Spleen (tissue), 13 donors: ENCODE measurements at places on chromosomes 13 and 19. TPM values are rescaled to one million over a fixed set of nuclear protein-coding genes. Genes with fewer than 3 reads are reported as not detected.
A peak's percentile ranks its signal among the peaks of the same experiment; 100 is the strongest.

DNA sequence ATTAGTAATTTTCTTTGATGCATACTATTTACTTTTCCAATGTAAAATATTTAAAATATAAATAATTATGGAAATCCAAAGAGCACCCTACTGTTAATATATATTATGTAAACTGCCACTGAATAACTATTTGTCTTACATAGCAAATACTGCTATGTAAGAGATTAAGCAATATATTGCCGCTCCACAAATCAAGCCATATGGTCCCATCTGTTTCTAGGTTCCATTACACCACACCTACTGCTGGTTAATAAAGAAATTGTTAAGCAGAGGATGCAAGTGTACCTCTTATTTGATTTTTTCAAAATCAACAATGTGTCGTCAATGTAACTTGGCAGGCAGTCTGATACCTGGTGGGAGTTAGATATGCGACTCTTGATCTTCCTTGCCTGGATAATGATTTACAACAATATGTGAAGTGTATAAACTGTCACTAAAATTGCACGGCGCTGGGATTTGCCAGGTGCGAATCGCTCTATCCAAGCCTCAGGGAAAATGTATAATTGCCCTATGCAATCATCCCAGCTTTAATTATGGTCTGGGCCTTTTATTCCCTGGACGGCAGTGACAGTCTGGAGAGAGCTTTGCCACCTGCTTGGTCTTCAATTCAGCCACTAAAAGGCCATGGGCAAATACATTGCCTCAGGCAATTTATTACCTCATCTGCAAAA is 16.0 kb downstream of the SMAD9 start:
- DNase-seq, result no peak

GRCh38 chr13:23852351-23852750 is 36.8 kb downstream of the MIPEP start:
- no peak for DNase-seq

DNA sequence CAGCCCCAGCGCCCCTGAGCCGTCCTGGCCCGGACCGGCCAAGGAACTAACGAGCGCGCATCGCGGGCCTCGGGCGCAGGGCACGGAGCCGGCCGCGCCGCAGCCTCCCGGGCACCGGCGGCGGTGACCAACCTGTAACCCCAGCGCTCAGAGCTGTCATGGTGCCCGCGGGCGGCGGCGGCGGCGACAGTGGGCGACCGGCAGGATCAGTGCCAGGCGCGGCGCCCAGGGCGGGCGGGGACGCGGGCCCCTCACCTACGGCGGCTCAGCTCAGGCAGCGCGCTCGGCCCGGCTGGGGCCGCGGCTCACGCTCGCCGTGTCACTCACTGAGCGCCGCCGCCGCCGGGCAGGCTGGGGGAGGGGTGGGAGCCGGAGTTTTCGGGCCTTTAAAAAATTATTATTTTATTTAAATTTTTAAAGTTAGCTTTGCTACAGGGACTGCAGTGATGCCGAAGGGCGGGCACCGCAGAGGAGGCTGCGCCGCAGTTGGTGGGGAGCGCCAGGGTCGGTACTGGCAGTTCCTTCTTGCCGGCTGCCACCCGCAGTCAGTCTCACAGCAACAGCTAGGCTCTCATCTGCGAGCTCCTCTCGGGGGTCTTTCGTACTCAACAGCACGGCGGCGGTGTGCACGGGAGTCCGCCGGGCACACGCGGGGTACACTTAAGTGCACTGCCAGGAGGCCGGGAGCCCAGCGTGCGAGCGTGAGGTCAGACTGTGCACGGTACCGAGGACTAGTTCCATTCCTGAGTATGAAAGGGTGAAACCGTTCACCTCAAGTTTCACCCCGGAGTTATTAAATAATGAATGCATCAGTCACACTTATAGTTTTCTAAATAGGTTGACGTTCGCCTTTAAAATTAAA is at the start of gene NALCN:
NALCN (minus strand) TSS at position 328 of the 862 bp plus-strand sequence. CDS start 17,382 bp downstream, outside the sequence.
- DNase-seq, result no peak

KLK6 gene
- polyA plus RNA-seq, result 5.8 TPM

- DNase-seq, result no peak
These were observed 636.2 kb downstream of the DIAPH3 start for GRCh38 chr13:59527500-59527899.

GRCh38 chr13:99256283-99256682 is 1.9 kb downstream of the GPR18 start:
- DNase-seq, result no peak

- DNase-seq, result no peak
These were observed 472.1 kb downstream of the FOXO1 start for GRCh38 chr13:40194224-40194806.

GRCh38 chr13:71374471-71375049 is 492.4 kb downstream of the DACH1 start:
- no peak for DNase-seq

CFAP97D2 gene
- polyA plus RNA-seq, result not detected

GRCh38 chr19:49042177-49042576 is 1.5 kb upstream of the CGB5 start:
- DNase-seq, result no peak

DNA sequence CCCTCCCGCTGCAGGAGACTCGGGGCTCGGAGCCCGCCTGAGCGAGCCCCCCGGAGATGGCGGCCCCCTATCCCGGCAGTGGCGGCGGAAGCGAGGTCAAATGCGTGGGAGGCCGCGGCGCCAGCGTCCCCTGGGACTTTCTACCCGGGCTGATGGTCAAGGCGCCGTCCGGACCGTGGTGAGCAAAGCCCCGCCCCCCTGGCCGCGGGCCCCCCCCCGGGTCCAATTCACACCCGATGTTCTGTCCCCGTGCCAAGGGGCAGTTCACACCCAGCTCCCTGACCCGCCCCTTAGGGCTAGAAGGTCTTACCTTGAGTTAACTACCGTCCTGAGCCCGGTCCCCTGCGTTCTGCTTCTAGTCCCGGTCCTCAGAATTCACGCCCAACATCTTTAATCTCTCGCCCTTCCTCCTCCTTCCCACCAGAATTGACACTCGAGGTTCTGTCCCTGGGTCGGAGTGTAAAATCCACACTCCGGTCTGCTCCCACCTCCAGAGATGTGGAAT is 1.4 kb downstream of the NPAS1 start:
- no peak for DNase-seq

APOC1 gene
- polyA plus RNA-seq, result 465 TPM

- DNase-seq, result no peak
These were observed 507.8 kb downstream of the TBC1D4 start for GRCh38 chr13:74973935-74974879.

DNA sequence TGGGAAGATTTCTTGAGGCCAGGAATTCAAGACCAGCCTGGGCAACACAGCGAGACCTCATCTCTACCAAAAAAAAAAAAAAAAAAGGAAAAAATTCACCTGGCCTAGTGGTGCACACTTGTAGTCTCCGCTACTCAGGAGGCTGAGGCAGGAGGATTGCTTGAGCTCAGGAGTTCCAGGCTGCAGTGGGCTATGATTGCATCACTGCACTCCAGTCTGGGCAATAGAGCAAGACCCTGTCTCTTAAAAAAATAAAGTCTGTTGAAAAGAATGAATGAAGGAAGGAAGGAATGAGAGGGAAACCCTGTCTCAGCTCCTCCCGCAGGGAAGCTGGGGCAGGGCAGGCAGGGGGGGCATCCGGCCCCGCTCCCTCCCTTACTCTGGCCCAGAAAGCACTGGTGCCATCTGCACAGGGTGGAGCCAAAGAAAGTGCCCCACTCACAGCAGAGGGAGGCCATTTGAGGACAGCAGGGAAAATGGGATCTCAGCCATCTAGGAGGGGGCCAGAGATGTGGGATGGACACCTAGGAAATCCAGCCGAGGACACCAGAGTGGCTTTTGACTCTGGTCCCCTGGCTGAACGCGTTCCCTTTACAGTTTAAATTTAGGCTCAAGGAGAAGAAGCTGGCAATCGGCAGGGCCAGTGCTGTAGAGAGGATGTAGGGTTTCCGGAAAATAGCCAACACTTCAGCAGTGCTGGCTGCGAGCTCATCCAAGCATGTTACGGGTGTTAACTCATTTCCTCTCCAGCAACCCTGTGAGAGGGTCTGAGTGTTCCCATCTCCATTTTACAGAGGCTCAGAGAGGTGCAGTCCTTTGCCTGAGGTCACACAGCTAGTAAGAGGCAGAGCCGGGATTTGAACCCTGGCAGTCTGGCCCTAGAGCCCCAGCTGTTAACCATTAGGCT is 3.6 kb upstream of the HPN start:
- DNase-seq, result no peak

DNA sequence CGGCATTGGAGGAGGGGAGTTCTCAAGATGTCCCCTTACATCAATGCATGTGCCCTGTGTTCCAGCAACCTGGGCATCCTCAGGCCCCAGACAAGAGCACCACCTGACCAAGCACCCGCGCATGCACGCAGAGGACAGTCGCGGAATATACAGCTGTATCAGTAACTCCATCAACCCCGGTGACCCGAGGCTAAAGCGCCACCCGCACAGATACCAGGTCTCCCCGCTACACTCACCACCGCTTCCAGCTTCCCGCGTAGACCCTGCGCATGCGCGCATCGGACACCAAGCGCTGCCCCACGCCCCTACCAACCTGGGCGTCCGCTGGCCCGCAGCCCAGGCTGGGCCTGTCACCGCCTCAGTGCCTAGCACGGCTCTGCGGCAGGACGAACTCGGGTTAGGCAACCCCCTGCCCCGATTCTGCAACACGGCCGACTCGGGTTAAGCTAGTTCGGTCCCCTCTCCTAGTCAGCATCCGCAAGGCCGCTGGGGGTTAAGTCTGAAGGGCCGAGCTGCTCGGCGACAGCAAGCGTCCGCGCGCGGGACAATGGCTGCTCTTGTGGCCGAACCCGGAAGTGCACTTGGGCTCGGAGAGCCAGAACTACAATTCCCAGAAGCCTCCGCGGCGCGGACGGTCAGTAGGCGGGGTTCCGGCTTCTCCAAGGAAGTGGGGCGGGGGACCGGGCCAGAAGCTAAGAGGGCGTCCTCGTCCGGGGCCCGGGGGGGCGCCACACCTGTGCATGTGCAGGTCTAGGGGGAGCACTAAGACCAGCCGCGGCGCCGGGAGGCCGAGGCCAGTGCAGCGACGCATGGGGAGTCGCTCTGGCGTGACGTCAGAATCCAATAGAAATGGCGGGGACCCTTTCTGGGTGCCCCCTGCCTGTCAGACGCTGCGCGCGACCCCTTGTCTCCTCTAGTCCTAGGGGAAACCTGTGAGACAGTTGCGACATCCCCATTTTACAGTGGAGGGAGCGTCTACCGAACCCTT is at the start of gene ZNF180:
ZNF180 (minus strand) TSS at position 561 of the 988 bp plus-strand sequence. CDS start 3,188 bp downstream, outside the sequence.
- peak; percentile 98 for DNase-seq

DNA sequence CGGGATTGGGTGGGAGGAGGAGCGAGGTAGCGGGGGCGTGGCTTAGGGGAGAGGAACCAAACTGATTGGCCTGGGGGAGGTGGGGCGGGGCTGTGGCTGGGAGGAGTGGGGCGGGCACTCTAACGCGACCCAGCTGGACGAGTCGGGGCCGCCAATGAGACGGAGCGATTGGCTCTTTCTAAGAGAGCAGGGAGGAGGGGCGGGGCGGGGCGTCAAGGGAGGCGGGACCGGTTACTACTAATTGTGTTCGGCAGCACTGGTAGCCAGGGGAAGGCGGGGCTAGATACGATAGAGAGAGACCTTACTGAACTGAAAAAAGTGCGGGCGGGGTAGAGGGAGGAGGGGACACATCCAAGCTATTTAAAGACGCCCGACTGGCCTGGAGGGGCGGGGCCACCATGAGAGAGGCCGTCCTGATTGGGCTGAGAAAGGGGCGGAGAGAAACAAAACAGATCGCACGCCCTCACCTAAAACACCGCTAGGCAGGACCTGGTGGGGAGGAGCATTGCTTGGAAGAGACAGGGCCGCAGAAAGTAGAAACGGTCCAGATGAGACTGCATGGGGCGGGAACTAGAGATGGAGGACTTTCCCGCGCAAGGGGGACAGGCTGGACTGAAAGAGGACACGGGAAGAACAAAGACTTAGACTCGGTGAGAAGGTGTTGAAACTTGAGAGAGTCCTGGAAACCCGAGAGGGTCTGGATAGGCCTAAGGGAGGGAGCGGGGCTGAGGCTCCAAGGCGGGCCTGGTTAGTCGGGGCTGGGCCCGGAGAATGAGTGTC is at the start of gene KCNC3:
KCNC3 (minus strand) TSS at position 232 of the 780 bp plus-strand sequence. CDS start 295 bp downstream, outside the sequence.
- DNase-seq, result peak; percentile 97

DNA sequence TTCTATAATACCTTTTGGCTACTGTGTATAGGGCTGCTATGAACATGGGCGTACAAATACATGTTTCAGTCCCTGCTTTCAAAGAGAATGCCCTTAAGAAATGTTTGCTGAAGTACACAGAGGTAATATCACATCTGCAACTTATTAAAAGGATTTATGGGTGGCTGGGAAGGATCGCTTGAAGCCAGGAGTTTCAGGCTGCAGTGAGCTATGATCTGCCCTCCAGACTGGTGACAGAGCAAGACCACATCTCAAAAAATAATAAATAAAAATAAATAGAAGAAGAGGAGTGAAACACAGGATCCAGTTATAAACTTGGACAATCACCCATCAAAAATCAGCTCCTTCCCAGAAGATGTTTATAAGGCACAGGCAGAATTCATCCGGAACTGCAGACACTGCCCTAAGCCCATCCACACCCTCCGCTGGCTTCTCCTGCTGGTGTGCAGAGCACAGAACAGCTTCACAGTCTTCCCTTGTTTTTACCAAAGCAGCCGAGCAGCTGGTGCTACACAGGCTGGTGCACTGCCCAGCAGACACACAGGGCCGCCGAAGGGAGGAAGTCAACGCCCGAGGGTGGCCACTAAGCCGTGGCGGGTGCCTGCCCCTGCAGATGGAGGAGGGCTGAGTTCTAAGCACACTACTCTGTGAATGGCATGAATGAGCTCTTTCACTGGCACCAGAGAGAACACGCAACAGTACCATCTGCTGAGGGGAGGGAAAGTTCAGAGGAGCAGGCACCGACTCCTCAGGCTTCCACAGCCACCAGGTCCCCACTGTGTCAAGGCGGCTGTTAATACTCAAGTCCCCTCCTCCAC is 44.0 kb downstream of the BRD4 start:
- peak; percentile 92 for DNase-seq

DNA sequence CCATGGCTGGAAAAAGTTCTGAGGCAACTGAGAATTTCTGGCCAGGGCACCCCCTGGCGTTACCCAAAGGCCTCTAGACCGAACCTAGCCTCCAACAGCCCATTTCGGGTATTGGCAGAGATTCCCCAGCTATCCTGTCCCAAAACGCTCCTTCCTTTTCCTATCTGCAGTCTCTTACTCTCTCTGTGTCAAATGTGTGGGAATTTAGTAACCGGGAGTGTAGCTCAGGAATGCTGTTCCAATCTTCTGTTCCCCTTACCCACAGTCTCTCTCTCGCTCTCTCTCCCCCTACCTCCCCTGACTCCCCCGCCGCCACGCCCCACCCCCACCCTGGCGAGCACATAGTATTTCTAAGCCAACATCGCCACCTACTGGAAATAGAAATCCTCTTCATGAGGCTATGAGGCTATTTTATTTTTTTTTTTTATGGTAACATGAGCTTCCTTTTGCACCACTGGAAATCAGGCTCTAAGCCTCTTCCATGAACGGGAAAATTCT is 27.0 kb downstream of the OXGR1 start:
- no peak for DNase-seq
